ENCODE measurements at places on chromosomes 1 and 21. TPM values are rescaled to one million over a fixed set of nuclear protein-coding genes. Genes with fewer than 3 reads are reported as not detected.

TAS1R3 gene
- 0.24 TPM for total RNA-seq

- DNase-seq, result no peak
- H3K36me3 ChIP-seq, result no peaks in the 10 kb centered on the region
- no peaks in the 10 kb centered on the region for H3K4me1 ChIP-seq
These were observed 55.6 kb upstream of the RABGAP1L start for GRCh38 chr1:174103766-174104165.

DNA sequence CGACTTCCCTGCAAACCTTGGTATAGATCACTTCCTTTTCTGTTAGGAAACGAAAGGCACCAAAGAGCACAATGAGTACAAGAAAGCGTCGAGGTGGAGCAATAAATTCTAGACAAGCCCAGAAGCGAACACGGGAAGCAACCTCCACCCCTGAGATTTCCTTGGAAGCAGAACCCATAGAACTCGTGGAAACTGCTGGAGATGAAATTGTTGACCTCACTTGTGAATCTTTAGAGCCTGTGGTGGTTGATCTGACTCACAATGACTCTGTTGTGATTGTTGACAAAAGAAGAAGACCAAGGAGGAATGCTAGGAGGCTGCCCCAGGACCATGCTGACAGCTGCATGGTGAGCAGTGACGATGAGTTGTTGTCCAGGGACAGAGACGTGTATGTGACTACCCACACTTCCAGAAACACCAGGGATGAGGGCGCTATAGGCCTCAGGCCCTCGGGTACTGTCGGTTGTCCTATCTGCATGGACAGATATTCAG, 18.5 kb downstream of the FAM89A start:
- no peak overlapping the region for H3K4me3 ChIP-seq
- H3K27me3 ChIP-seq, result no peaks in the 10 kb centered on the region
- H3K36me3 ChIP-seq, result no peaks in the 10 kb centered on the region
- no peak for DNase-seq
- no peaks in the 10 kb centered on the region for H3K4me1 ChIP-seq
- H3K27ac ChIP-seq, result no peak overlapping the region

DNA sequence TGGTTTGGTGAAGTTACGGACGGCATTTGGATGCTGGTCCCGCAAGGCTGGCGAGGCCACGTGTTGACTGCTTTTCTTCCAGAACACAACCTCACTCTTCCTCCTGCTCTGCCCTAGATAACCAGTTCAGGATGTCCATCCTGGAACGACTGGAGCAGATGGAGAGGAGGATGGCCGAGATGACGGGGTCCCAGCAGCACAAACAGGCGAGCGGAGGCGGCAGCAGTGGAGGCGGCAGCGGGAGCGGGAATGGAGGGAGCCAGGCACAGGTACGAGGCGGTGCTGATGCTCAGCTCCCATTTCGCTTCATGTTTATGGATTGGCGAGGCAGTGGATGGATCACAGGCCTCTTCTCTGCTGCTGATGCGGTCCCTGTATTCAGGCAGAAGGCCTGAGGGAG, 38.8 kb upstream of the VAMP3 start:
- no peaks in the 10 kb centered on the region for H3K27me3 ChIP-seq
- H3K27ac ChIP-seq, result no peak overlapping the region
- H3K4me3 ChIP-seq, result no peak overlapping the region

RSPO1 gene
- total RNA-seq, result 0.32 TPM

DNM3 gene
- 2.6 TPM for total RNA-seq

GRCh38 chr1:198734323-198735008, 95.6 kb downstream of the PTPRC start:
- no peak overlapping the region for H3K27ac ChIP-seq
- no peaks in the 10 kb centered on the region for H3K36me3 ChIP-seq
- H3K4me3 ChIP-seq, result no peak overlapping the region
- no peaks in the 10 kb centered on the region for H3K4me1 ChIP-seq
- no peak for DNase-seq

- H3K27me3 ChIP-seq, result no peaks in the 10 kb centered on the region
- no peak overlapping the region for H3K27ac ChIP-seq
- H3K4me3 ChIP-seq, result no peak overlapping the region
- peaks cover 3% of the 10 kb centered on the region for H3K4me1 ChIP-seq
These were observed 30.1 kb upstream of the SLC45A3 start for GRCh38 chr1:205710201-205711062.

DNA sequence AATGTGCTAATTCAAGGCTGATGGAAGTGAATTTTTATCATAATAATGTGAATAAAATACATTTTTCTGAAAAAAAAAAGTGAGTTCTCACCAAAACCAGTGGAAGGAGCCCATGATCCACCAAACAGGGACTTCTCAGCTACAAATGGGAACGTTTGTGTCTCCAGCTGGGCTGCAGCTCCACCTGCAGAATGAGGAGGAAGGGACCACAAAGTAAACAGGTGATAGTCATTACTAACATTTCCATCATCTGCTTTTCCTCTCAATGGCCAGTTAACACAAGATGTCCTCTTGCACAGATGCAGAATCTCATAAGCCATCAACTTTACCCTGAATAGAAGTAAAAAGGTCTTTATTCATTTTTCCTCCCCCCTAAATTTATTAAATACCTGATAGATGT, 246.2 kb downstream of the MRPL39 start:
- no peak overlapping the region for H3K4me3 ChIP-seq
- no peaks in the 10 kb centered on the region for H3K4me1 ChIP-seq
- no peak for DNase-seq
- H3K27ac ChIP-seq, result no peak overlapping the region
- H3K27me3 ChIP-seq, result no peaks in the 10 kb centered on the region

RGS18 gene
- total RNA-seq, result 0.42 TPM

- H3K4me3 ChIP-seq, result no peak within 1 kb of the TSS
- no peaks in the 10 kb centered on the region for H3K36me3 ChIP-seq
- H3K27ac ChIP-seq, result no peak within 1 kb of the TSS
- no peak for DNase-seq
- no peaks in the 10 kb centered on the region for H3K4me1 ChIP-seq
These were observed at the start of gene KRTAP8-1 for GRCh38 chr21:30813174-30813573. Gene KRTAP8-1, minus strand, starts transcription at chr21:30813274. Its CDS starts 54 bp downstream, at chr21:30813220.

GRCh38 chr1:53892911-53893310, 1.1 kb upstream of the DIO1 start:
- H3K4me1 ChIP-seq, result no peaks in the 10 kb centered on the region
- no peaks in the 10 kb centered on the region for H3K36me3 ChIP-seq
- no peaks in the 10 kb centered on the region for H3K27me3 ChIP-seq
- no peak for DNase-seq

NUDT4B gene
- total RNA-seq, result 1.7 TPM

GRCh38 chr21:42234464-42235241, 15.7 kb downstream of the ABCG1 start:
- H3K36me3 ChIP-seq, result no peaks in the 10 kb centered on the region
- DNase-seq, result peak; percentile 80
- H3K4me3 ChIP-seq, result peak overlapping the region; percentile 37
- H3K27ac ChIP-seq, result peak overlapping the region; percentile 71
- H3K27me3 ChIP-seq, result no peaks in the 10 kb centered on the region

OPRD1 gene
- 0.16 TPM for total RNA-seq

DNA sequence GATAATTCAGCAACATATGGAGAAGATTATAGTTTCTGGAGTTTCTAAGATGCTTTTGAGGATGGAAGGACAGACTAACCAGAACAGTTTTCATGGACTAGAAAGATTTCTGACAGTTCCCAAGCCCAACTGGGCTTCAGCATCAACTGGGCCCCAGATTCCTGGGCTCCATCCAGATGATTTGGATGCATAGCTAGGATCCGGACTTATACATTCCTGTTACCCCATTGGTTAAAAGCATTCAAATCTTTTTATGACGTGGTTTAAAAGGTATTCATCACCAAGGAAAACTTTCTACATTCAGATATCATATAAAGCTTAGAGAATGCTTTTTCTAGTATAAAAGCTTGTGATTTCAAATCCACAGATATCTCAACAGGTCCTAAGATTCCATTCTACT, 29.7 kb downstream of the TSHB start:
- no peak overlapping the region for H3K4me3 ChIP-seq
- peaks cover 3% of the 10 kb centered on the region for H3K4me1 ChIP-seq
- H3K27me3 ChIP-seq, result no peaks in the 10 kb centered on the region
- DNase-seq, result no peak
- no peak overlapping the region for H3K27ac ChIP-seq

KRTAP12-2 gene
- not detected for total RNA-seq

CD2 gene
- total RNA-seq, result 3.8 TPM

LDLRAD1 gene
- total RNA-seq, result not detected

CASQ2 gene
- total RNA-seq, result 0.22 TPM

GRCh38 chr1:237282208-237282783, 240.3 kb downstream of the RYR2 start:
- no peaks in the 10 kb centered on the region for H3K36me3 ChIP-seq
- H3K4me1 ChIP-seq, result no peaks in the 10 kb centered on the region
- H3K4me3 ChIP-seq, result no peak overlapping the region
- H3K27me3 ChIP-seq, result no peaks in the 10 kb centered on the region
- no peak overlapping the region for H3K27ac ChIP-seq

GRCh38 chr1:113541106-113541505, 150.8 kb downstream of the MAGI3 start:
- H3K4me1 ChIP-seq, result no peaks in the 10 kb centered on the region
- H3K27ac ChIP-seq, result peak overlapping the region; percentile 42
- DNase-seq, result no peak
- no peak overlapping the region for H3K4me3 ChIP-seq

- peaks cover 2% of the 10 kb centered on the region for H3K4me1 ChIP-seq
- peaks cover 6% of the 10 kb centered on the region for H3K27me3 ChIP-seq
- H3K27ac ChIP-seq, result peak overlapping the region; percentile 67
- peak overlapping the region; percentile 38 for H3K4me3 ChIP-seq
- H3K36me3 ChIP-seq, result no peaks in the 10 kb centered on the region
These were observed 4.9 kb downstream of the RNF223 start for GRCh38 chr1:1069056-1069710.

- H3K4me3 ChIP-seq, result no peak overlapping the region
- H3K36me3 ChIP-seq, result no peaks in the 10 kb centered on the region
These were observed 321.3 kb upstream of the USP24 start for GRCh38 chr1:55536545-55536865.

- DNase-seq, result no peak
- H3K27ac ChIP-seq, result no peak overlapping the region
- H3K27me3 ChIP-seq, result no peaks in the 10 kb centered on the region
- H3K36me3 ChIP-seq, result no peaks in the 10 kb centered on the region
- no peak overlapping the region for H3K4me3 ChIP-seq
These were observed 50.7 kb upstream of the ST6GALNAC3 start for GRCh38 chr1:76023669-76024435.

DNA sequence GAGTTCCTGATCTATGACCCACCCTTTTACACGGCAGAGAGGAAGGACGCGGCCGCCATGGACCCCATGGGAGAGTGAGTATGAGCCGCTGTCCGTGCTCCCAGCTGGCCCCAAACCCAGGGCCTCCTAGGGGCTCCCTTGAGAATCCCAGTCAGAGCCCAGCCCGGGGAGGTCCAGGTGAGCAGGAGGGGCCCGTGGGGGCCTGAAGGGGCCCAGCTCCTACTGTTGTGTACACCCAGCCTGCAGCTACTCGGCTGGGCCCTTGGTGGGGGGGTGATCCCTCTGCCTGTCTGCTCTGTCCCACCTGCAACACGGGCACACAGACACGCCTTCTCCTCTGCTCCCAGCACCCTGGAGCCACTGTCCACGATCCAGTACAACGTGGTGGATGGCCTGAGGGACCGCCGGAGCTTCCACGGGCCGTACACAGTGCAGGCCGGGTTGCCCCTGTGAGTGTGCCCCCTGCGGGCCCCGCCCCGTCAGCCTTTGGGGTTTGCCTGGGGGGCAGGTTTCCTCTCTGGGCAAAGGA, 28.6 kb upstream of the LRRC3 start:
- no peaks in the 10 kb centered on the region for H3K36me3 ChIP-seq
- H3K27ac ChIP-seq, result no peak overlapping the region
- no peaks in the 10 kb centered on the region for H3K27me3 ChIP-seq
- no peaks in the 10 kb centered on the region for H3K4me1 ChIP-seq
- no peak for DNase-seq

DNA sequence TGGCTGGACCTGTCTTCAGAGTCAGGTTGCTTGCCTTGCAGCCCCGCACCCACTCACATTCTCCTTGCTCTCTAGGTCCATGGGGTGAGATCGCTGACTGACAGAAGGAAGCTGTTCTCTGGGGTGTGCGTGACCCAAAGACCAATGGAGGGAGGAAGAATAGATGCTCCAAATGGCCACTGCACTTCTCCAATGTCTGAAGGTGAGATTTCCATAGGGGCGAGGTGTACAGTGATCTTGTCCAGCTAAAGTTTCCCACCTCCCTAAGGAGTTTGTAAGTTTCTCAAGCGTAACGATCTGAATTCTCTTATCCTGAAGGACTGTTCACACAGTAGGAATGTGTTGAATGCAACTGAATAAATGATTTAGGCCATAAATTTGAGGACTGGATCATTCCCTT, 211.9 kb upstream of the IRF2BP2 start:
- DNase-seq, result no peak
- no peak overlapping the region for H3K27ac ChIP-seq
- no peaks in the 10 kb centered on the region for H3K36me3 ChIP-seq
- no peak overlapping the region for H3K4me3 ChIP-seq
- H3K27me3 ChIP-seq, result no peaks in the 10 kb centered on the region
- peaks cover 4% of the 10 kb centered on the region for H3K4me1 ChIP-seq

NR1I3 gene
- total RNA-seq, result not detected

PPM1J gene
- 0.80 TPM for total RNA-seq

DNA sequence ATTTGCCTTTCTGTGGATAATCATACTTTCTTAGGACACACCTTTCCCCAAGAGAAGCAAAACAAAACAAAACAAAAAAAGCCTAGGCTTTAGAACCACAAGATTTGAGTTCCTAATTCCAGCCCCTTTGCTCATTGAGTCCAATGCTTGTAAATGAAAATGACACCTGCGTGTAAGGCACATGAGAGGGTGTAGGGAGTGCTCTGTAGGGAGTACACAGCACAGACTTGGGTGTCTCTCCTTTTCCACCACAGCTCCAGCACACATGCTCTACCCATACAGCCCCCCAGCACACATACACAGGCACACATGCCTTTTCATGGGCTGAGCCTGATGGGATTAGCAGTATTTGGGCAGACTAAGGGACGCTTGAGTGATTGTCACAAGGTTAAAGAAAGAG, 9.2 kb upstream of the NGF start:
- H3K4me1 ChIP-seq, result no peaks in the 10 kb centered on the region
- no peak overlapping the region for H3K4me3 ChIP-seq
- no peaks in the 10 kb centered on the region for H3K27me3 ChIP-seq
- H3K36me3 ChIP-seq, result no peaks in the 10 kb centered on the region
- DNase-seq, result no peak

FCRL5 gene
- total RNA-seq, result 0.90 TPM

DNA sequence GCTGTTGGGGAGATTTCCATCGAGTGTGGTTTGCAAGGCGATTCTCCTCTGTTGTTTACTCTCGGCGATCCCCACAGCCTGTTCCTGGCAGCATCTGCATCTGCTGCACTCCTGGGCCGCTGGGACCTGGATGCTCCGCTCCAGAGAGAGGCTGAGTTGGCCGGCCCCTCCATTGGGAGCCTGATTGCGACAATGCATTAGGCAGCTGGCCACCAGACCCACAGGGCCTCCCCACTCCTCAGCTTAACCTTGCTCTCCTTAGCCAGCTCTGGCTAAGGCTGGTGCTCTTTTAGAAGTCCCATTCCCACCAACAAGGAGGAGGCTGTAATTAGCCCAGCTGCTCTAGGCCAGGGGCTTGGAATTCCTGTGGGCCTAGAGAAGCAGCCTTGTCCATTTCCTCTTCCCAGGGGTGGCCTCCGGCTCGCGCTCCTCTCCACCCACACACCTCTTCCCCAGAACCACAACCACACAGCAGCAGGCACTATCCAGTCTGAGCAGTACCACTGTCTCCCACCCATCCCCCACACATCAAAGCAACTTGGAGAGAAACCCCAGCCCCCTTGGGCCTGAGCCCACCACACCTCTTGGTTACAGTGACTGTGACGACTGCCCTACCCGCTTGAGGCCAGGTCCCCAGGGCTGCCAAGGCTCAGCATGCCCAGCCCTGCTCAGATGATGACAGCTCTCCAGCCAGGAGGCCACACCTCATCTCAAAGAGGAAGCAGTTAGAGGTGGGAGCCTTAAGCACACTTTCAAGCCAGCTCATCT, 193.8 kb upstream of the EDN2 start:
- no peaks in the 10 kb centered on the region for H3K36me3 ChIP-seq
- DNase-seq, result no peak
- H3K27ac ChIP-seq, result no peak overlapping the region
- no peak overlapping the region for H3K4me3 ChIP-seq

Data from colonic mucosa (tissue), 4 donors.